Activated T-helper 1 cell treated with anti-CD3 and anti-CD28 coated beads, Interleukin-12 subunit alpha, Interleukin-12 subunit beta, Interleukin-2, Interleukin-4 antibody, amounts not matched to agents 30 ng/mL and 10 ng/mL and 1 ng/mL, durations not matched to agents 14 hours and 24 hours and 36 hours (primary cell): ENCODE measurements at places on chromosomes 1 and 21.

DNA sequence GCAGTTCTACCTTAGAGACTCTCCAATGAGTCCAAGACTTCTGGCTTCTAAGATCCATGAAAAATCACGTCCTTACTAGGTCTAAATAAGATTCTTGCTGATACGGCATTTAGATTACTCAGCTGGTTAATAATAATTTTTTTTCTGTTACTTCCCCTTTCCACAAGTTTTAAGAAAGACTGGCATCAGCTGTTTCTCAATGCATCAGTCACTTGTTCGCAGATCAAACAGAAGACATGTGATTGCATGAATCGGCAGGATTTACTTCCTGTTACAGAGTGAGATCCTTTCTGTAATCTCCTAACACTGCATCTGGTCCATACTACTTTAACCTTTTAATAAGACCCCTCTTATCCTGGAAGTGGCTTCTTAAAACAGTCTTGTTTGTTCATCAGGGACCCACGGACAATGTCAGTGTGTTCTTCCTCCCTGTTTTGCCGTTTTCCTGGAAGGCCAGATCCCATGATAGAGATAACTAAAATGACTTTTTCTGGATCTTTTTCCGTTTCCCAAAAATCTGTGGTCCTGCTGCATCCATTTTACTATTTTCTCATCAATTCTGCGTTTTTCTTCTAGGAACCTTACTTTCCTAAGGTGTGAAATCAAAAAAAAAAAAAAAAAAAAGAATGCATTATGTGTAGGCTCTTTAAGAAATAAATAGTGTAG, 6.1 kb downstream of the NPL start:
- H3K4me1 ChIP-seq, result peaks cover 11% of the 10 kb centered on the region
- H3K27ac ChIP-seq, result no peak overlapping the region
- H3K36me3 ChIP-seq, result no peaks in the 10 kb centered on the region
- H3K4me3 ChIP-seq, result no peak overlapping the region
- peaks cover 3% of the 10 kb centered on the region for H3K27me3 ChIP-seq

DNA sequence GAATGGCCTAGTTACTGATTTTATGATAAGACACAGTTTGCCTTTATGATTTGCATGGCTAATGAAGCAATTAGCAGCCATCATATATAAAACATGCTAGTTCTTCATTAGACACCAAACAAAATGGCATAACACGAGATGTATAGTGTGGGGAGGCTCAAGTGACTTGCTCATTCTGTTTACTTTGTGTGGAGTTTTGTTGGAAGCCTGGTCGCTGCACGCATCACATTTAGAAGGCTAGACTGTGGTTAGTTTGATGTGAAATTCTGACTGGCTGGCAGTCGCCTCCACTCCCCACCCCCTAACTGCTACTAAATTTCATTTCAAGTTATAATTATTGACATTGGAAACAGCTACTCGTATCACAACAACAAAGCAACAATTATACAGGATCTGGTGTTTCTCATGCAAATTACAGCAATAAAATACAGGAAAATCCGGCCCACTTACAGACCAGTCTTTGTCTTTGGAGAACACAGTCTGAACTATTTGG, 356.1 kb downstream of the LMO4 start:
- H3K4me1 ChIP-seq, result no peaks in the 10 kb centered on the region
- no peak overlapping the region for H3K27ac ChIP-seq
- no peak for DNase-seq
- H3K27me3 ChIP-seq, result peaks cover 2% of the 10 kb centered on the region

GRCh38 chr1:111164151-111164550, 24.1 kb downstream of the CEPT1 start:
- H3K27ac ChIP-seq, result no peak overlapping the region
- DNase-seq, result no peak
- no peak overlapping the region for H3K4me3 ChIP-seq

DNA sequence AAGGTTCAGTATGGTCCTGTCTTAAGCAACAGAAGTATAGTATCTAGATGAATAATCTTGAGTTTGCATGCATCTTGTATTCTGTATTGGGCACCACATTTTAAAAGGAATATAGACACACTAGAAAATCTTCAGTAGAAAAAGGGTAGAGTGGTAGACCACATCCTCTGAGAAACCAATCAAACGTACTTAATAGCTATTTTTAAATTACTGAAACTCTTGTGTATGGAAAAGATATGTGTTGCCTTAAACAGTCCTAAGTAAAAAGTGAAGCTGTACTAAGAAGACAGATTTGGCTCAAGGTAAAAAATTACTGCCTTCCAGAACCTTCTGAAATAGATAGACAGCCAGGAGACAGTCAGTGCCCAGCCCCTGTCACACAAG, 3.1 kb downstream of the CTXND2 start:
- H3K4me1 ChIP-seq, result peaks cover 20% of the 10 kb centered on the region
- H3K27ac ChIP-seq, result peak overlapping the region; percentile 86
- peak overlapping the region; percentile 48 for H3K4me3 ChIP-seq
- no peak for DNase-seq

- H3K4me1 ChIP-seq, result peaks cover 76% of the 10 kb centered on the region
- peaks cover 1% of the 10 kb centered on the region for H3K27me3 ChIP-seq
- peak; percentile 78 for DNase-seq
- peak overlapping the region; percentile 97 for H3K4me3 ChIP-seq
Observed at GRCh38 chr1:26788836-26789611, 1.3 kb downstream of the PIGV start.

- H3K27ac ChIP-seq, result no peak overlapping the region
- H3K4me1 ChIP-seq, result peaks cover 30% of the 10 kb centered on the region
- H3K27me3 ChIP-seq, result no peaks in the 10 kb centered on the region
- no peak overlapping the region for H3K4me3 ChIP-seq
- H3K36me3 ChIP-seq, result peaks cover 2% of the 10 kb centered on the region
Observed at GRCh38 chr1:180588121-180588520, 29.4 kb downstream of the OVAAL start.

DNA sequence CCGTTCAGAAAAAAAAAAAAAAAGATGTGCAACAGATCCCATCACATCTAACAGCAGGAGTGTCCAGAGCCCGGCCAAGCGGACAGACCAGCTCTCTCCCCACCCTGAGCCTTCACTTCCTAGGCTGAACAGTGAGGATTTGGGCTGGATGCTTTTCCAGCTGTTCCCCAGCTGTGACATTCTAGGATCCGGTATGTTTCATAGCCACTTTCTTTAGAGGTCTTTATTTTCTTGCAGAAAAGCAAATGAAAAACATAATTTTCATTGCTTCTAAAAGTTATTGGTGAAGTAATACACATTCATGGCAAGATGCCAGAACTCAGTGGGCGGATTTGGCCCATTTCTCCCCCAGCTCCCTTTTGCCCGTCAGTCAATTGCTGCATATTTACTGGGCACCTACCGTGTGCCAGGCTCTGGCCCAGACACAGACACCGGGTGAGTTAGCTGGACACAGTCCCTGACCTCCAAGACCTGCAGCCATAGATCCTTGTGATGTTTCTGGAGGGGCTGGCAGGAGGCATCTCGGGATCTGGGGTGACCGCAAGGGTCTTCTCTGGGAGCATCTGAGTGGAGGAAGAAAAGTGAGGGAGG, 213.7 kb upstream of the VAMP3 start:
- H3K4me1 ChIP-seq, result peaks cover 5% of the 10 kb centered on the region
- peaks cover 10% of the 10 kb centered on the region for H3K27me3 ChIP-seq
- DNase-seq, result no peak
- H3K36me3 ChIP-seq, result no peaks in the 10 kb centered on the region

GRCh38 chr21:42463861-42464515, 32.0 kb downstream of the RSPH1 start:
- peaks cover 73% of the 10 kb centered on the region for H3K4me1 ChIP-seq
- H3K36me3 ChIP-seq, result peaks cover 4% of the 10 kb centered on the region
- peak overlapping the region; percentile 86 for H3K27ac ChIP-seq
- peaks cover 8% of the 10 kb centered on the region for H3K27me3 ChIP-seq
- peak overlapping the region; percentile 16 for H3K4me3 ChIP-seq

DNA sequence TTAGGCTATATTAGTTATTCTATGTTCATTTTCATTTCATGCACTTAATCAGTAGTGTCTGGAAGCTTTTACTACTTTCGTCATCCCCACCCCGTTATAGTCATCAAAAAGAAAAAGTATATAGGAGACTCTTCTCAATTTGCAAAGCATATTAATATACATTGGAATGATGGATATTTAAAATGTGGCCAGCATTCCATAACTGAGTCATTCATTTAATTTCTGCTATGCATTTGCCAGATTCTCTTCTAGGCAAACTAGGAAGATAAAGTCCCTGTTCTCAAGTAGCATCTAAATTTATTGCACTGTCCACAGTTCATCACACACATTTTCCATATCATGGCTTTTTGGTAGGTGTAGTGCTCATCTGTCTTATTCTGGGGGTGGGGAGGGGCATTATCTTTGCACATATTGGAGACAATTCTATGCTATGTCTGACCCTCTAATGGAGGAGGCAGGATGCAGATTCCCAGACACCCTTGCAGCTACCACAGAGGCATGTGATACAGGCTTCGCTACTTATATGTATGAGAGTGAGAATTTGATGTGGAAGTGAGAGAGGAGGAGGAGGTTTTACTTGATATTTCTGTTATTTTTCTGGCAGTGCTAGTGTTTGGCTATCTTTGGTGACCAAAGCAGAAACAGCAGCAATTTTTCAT, 125.8 kb downstream of the CTH start:
- no peak for DNase-seq
- no peak overlapping the region for H3K4me3 ChIP-seq
- H3K4me1 ChIP-seq, result no peaks in the 10 kb centered on the region
- no peaks in the 10 kb centered on the region for H3K36me3 ChIP-seq
- H3K27me3 ChIP-seq, result peaks cover 6% of the 10 kb centered on the region
- no peak overlapping the region for H3K27ac ChIP-seq

- no peak overlapping the region for H3K4me3 ChIP-seq
- DNase-seq, result no peak
- H3K36me3 ChIP-seq, result peaks cover 5% of the 10 kb centered on the region
Observed at GRCh38 chr1:167756730-167757405, 35.1 kb downstream of the MPZL1 start.
